ENCODE measurements at places on chromosomes 7 and 10. TPM values are rescaled to one million over a fixed set of nuclear protein-coding genes. Genes with fewer than 3 reads are reported as not detected.
A peak's percentile ranks its signal among the peaks of the same experiment; 100 is the strongest.

DNA sequence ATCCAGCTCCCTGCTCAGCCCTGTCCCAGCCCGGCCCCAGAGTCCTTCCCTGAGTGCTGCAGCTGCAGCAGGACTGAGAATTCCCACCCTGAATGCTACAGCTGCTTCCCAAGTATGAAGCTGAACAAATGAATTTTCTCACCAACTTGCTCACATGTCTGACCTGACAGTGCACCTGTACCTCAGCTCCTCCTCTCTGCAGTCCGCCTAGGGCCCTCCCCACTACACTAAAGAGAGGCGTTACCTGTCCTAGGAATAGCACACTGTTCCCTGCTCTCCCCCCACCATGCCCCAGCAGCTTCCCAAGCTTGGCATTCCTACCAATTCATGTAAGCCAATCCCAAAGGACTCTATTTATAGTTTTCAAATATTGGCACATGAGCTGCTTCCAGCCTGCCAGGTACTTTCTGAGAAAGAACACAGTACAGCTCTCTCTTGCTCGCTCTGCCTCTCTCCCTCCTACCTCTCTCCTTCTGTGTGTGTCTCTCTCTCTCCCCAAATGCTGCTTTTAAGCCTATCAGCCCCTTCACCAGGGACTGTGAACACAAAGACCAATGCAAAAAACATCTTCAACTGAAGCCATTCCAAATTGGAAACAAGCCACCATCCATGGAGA, 400.1 kb downstream of the TNS3 start:
- no peak for DNase-seq

DNA sequence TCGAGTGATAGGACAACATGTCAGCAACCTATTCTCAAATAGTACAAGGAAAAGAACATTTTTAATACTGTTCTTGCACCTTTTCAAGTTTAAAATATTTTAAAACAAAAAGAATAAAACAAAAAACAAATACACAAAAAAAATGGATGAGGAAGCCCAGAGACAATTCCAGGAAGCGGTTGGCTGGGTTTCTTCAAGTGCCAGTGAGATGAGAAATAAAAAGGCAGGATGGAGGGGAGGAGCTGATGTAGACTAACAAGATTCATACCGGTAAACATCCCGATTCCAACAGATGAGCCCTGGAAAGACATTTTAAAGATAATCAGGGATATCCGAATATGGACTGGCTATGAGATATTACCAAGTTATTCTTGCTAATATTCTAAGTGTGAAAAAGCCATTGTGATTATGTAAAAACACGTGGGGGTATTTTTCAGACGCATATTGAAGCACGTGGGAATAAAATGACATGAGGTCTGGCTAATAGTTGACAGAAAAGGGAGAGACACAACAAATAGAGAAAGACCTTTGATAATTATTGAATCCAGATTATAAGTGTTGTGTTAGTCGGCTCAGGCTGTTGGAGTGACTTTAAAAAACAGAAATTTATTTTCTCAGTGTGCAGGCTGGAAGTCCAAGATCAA, 101.3 kb upstream of the LRRC4 start:
- DNase-seq = no peak

DNA sequence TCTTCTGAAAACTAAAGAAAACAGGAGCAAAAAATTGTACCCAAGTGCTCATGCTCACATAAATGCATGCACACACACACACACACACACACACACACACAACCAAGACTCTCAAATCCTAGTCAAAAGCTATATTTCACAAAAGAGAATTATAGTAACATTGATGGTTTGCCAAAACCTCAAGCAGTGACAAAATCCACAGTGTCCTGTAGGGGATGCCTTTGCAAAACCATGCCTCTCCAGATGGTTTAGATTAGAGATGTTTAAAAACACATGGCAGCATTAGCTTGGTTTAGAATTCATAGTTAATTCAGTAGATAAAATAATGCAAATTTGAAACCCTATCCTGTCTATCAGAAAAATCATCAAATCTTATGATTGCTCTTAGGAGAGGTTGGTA, 232.2 kb downstream of the DYNC1I1 start:
- peak; percentile 19 for DNase-seq

DNA sequence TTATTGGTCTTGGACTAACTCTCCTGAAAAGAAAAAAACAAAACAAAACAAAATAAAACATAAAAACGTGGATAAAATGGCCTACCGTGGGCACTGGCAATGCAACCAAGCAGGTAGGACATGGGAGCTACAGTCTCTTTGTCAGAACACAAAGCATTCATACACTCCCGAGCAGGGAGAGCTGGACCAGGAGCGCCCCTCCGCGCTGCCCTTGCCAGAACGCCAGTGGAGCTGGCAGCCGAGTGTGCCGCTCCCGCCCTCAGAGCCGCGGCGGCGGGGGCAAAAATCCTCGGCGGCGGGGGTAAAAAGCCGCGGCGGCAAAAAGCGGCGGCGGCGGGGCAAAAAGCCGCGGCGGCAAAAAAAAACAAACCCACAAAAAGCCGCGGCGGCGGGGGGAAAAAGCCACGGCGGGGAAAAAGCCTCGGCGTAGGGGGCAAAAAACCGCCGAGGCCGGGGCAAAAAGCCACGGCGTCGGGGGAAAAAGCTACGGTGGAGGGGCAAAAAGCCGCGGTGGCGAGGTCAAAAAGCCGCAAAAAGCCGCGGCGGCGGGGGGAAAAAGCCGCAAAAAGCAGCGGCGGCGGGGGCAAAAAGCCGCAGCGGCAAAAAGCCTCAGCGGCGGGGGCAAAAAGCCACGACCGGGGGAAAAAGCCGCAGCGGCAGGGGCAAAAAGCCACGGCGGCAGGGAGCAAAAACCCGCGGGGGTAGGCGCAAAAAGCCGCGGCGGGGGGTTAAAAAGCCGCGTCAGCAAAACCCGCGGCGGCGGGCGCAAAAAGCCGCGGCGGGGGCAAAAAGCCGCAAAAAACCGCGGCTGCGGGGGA, 418.1 kb downstream of the ZNF716 start:
- DNase-seq = no peak

GRCh38 chr10:104614245-104614831, 26.8 kb upstream of the SORCS3 start:
- peak; percentile 18 for DNase-seq

Gene ACTR3C
- not detected for total RNA-seq

Gene HOXA3
- 4.6 TPM for total RNA-seq
